ENCODE measurements at places on chromosomes 1 and 21.

DNA sequence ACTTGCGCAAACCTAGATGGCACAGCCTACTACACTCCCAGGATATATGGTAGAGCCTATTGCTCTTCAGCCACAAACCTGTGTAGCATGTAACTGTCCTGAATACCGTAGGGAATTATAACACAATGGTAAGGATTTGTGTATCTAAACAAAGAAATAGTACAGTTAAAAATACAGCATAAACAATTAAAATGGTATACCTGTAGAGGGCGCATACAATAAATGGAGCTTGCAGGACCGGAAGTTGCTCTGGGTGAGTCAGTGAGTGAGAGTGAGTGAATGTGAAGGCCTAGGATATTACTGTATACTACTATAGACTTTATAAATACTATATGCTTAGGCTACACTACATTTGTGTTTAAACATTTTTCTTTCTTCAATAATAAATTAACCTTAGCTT, 99.3 kb downstream of the PLD5 start:
- no peak for DNase-seq

DNA sequence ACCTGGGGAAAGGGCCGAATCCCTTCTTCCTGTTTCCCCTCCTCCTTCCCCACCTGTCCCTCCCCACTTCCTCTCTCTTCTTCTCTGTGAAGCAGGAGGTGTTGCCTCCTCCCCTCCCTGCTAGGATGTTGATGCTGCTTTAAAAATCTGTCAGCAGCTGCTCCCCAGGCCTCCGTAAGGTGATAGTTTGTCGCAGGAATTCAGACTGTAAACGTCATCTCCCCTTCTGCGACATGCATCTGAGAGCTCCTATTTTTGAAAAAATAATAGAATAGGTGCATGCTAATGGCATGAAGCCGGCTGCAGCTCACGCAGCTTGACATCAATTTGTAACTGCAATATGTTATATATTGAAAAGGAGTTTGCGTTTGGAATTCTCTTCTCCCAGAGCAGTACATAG, 70.1 kb downstream of the KAZN start:
- DNase-seq: no peak

DNA sequence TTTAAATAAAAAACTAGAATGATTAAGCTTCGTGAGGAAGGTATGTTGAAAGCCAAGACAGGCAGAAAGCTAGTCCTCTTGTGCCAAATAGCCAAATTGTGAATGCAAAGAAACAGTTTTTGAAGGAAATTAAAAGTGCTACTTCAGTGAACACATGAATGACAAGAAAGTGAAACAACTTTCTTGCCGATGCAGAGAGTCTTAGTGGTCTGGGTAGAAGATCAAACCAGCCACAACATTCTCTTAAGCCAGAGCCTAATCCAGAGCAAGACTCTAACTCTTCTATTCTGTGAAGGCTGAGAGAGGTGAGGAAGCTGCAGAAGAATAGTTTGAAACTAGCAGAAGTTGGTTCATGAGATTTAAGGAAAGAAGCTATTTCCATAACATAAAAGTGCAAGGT, 63.2 kb downstream of the TTC3 start:
- DNase-seq: no peak

- DNase-seq: peak; percentile 70
These were observed 43.5 kb upstream of the RAB4A start for GRCh38 chr1:229227298-229227919.

- DNase-seq: no peak
These were observed 59.0 kb downstream of the TSEN15 start for GRCh38 chr1:184110272-184111204.

DNA sequence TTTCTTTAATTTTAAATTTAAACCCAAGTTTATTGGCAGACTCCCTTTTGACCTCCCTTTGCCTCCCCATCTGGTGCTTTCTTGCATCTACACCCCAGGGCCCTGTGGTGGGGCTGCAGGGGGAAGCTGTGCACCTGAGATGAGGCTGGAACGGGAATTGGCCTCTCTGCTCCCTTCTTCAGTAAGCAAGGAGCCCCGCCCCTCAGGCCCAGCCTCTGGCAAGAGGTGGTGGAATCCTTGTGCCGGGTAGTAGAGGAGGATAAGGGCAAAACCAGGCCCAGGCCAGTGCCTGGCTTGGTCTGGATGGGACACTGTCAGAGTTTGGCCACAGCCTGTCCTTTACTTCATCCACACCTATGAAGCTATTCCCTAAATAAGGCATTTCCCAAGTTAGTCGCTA, 25.1 kb downstream of the ATP8B2 start:
- DNase-seq: no peak

GRCh38 chr1:14996133-14997050, 157.2 kb upstream of the TMEM51 start:
- no peak for DNase-seq

DNA sequence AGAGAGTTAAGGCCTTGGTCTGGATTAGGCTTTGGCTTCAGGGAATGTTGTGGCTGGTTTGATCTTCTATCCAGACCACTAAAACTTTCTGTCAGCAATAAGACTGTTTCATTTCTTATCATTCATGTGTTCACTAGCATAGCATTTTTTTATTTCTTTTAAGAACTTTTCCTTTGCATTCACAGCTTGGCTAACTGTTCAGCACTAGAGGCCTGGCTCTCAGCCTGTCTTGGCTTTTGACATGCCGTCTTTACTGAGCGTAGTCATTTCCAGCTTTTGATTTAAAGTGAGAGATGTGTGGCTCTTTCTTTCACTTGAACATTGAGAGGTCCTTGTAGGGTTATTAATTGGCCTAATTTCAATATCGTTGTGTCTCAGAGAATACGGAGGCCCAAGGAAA, 62.5 kb downstream of the RNF220 start:
- no peak for DNase-seq

GRCh38 chr21:43808367-43808766, 19.0 kb downstream of the RRP1 start:
- no peak for DNase-seq

DNA sequence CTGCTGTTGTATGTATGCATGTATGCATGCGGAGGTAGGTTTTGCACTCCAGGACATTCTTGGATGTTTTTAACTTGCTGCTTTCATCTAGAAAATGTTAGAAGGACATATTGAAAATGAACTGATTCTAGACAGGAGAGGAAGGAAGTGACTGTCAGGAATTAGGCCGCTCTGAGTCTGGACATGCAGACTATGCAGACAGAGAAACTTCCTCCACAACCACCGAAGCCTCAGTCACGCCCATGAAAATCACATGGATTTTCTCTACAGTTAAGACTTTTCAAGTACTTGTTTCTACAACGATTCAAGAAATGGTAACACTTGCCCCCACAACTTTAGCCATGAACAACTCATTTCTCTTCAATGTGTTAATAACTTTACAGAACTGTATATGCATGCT, 211.1 kb downstream of the SMYD3 start:
- no peak for DNase-seq

GRCh38 chr21:46004168-46004861, 22.7 kb downstream of the COL6A1 start:
- DNase-seq: no peak

- no peak for DNase-seq
These were observed 6.5 kb downstream of the CD34 start for GRCh38 chr1:207904391-207904790.

- DNase-seq: no peak
These were observed 12.1 kb upstream of the ITPKB start for GRCh38 chr1:226751214-226751613.

DNA sequence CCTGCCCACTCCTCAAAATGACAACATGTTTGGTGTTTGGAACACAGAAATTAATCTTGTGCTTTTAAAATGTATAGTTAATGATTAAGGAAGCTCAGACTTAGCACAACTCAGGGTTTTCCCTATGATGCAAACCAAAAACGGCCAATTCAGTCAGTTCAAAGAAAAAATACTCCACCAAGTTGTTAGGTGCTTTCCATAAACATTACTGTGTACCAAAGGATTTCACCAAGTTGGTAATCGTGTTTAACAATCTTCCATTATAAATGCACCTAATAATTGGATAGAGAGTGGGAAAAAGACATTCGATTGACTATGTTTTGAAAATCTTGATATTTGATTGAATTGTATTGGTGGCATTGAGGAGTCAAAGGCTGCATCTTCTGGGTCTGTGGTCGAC, 33.3 kb upstream of the DUSP10 start:
- DNase-seq: no peak

DNA sequence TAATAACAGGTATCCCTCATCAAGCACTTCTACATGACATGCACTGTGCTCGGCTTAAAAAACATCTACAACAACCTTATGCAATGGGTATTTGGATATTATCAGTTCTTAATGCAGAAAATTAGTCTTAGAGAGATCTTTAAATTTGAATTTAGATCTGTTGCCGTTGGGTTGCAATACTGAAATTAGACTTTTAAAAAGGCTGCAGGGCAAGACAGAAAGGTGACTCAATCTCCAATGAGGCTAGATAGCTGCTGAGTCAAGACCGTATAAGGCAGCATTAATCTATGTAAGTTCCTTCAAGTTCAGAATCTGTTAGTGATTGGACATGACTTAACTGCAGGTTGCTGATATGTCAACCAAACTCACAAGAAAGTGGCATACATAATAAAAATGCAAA, 37.3 kb downstream of the OLFM3 start:
- DNase-seq: no peak

GRCh38 chr1:198102454-198102827, 54.4 kb upstream of the NEK7 start:
- no peak for DNase-seq

DNA sequence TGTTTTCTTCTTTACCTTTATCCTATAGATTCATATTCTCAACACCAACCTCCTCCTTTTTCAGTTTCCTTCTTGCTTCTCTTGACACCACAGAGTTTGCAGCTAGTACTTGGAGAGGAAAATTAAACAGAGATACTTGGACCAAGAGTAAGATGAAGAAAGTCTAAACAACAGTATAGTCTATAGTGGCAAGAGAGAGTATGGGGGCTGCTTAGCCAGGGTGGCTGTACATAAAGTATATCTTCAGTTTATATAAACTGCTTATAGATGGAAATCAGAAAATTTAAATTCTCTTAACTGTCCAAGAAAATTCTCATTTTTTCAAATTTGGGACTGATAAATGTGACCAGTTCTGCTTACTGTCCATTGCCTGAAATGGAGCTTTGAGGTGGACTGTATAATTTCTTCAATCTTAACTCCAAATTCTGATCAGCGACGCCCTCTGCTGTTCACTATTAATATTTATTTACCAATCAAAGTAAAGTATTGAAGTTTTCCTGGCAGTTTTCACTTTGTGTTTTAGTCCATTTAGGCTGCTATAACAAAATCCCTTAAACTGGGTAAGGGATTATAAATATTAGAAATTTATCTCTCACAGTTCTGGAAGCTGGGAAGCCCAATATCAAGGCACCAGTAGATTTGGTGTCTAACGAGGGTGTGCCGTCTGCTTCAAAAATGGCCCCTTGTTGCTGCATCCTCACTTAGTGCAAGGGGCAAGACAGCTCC, 14.8 kb upstream of the METTL18 start:
- no peak for DNase-seq

DNA sequence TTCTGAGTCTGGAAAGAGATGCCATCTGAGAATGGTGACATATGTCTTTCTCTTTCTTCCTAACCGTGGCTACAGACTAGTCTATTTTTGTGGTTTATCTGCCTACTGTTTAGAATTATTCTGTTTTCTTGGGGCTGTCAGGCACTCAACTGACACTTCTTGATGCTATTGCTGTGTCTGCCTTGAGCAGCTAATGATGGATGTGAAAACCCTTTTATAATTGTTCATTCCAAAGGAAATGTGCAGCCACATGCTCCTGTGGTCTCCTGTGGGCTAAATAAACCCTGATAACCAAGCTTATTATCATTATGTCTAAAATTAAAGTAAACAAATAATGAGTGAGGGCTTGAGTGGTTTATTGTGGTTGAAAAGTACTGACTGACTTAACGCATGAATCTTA, 52.7 kb upstream of the CXADR start:
- DNase-seq: no peak

GRCh38 chr1:247647864-247648263, 31.7 kb downstream of the OR13G1 start:
- DNase-seq: no peak

DNA sequence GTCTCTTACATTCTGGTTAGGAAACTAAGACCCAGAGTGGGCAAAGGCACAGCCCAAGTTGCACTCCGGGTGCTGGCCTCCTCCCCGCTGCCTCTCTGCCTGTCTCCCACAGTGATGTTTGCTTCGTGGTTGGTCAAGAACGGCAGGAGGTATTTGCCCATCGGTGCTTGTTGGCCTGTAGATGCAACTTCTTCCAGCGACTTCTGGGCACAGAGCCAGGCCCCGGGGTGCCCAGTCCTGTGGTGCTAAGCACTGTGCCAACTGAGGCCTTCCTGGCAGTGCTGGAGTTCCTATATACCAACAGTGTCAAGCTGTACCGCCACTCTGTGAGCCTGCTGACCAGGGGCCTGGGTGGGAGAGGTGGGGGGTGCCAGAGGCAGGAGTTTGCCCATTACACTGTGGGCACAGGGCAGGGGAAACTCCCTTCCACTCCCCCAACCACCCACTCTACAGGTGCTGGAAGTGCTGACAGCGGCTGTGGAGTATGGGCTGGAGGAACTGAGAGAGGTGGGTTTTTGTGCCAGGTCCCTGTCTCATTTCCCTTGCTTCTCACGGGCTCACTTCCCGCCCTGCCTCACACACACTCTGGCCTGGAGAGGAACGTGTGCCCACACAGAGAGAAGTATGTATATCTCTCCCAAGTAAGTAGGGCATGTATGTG, 1.9 kb downstream of the BTBD19 start:
- DNase-seq: no peak

All from stimulated activated CD8-positive, alpha-beta memory T cell treated with anti-CD3 and anti-CD28 coated beads, Interleukin-7, amount 100 ng/mL, for 24 hours (primary cell).